ENCODE measurements at places on chromosomes 2 and 18. TPM values are rescaled to one million over a fixed set of nuclear protein-coding genes. Genes with fewer than 3 reads are reported as not detected.

GRCh38 chr18:45854036-45854586 is 28.6 kb downstream of the SIGLEC15 start:
- no peak for DNase-seq

- DNase-seq, result no peak
These were observed 386.6 kb downstream of the NRXN1 start for GRCh38 chr2:50645346-50645745.

DNA sequence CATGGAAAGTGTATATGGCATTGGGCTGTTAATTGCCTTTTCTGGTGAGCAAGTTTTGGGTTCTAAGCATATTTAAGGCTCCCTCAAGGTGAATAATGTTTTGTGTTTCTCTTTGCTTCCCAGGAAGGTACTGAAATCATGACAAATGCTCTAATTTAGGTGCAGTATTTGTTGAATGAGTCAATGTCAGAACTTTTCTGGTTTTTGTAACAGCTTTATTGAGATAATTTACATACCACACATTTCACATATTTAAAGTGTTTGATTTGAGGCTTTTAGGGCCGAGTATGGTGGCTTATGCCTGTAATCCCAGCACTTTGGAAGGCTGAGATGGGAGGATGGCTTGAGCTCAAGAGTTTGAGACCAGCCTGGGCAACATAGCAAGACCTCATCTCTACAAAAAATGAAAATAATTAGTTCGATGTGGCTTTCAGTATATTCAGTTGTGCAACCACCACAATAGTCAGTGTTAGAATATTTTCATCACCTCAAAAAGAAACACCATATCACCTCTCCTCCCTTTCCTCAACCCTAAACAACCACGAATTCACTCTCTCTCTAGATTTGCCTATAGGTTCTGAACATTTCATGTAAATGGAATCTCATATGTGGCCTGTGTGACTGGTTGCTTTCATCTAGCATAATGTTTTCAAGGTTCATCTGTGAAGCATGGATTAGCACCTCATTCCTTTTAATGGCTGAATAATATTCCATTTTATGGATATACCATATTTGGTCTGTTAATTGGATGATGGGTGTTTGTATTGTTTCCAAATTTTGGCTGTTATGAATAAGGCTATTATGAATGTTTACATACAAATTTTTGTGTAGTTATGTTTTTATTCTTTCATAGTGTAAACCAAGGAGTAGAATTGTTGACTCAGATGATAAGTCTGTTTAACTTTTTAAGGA is 54.9 kb downstream of the MGAT5 start:
- no peak for DNase-seq

- peak; percentile 29 for DNase-seq
These were observed 87.8 kb downstream of the KCTD1 start for GRCh38 chr18:26460449-26461091.

DNA sequence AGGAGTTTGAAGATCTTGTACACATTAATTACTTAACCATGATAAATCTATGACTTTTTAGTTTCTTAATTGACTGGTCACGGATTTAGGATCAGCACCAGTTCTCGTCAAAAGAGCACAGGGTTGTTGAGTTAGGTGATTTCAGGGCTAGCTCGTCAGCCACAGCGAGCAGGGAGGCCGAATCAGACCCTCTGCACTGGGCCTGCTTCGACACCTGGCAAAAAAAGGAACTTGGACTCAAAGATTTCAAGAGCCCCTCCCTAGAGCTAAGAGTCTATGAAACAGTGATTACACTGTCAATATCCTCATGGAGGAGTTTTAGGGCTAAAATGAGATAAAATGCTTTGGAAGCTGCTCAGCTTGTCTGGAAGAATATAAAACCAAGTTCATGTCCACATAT is 4.6 kb upstream of the SERTAD2 start:
- no peak for DNase-seq

DNA sequence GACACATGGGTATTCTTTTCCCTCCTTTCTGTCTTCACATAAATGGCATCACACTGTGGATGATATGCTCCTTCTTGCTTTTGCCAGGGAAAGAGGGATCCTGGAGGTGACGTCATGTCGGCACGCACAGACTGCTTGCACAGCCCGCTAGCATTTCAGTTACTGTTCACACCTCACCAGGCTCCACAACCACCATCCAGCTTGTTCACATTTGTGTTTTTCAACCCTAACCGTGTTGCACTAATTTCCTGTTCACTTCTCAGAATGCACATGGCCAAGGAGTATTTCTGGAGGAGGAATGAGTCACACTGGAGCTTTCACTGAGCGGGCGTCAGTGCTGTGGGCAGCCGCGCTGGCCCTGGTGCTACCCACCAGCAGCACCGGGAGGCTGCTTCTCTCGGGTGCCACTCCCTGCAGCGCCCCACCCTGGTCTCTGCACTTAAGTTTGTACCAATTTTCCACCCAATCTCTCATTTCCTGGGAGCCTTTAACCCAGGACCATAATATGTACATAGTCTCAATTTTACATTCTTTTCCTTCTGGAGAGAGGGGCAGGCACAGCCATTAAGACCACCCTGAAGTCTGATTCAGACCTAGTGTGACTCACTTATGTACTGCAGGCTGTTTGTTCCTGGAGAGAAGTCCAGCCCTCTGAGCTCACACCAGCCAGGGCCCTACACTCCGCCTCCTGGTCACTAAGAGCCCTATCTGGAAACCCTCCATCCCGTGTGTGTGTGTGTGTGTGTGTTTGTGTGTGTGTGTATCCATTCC is 65.1 kb downstream of the MBP start:
- peak; percentile 78 for DNase-seq

DNA sequence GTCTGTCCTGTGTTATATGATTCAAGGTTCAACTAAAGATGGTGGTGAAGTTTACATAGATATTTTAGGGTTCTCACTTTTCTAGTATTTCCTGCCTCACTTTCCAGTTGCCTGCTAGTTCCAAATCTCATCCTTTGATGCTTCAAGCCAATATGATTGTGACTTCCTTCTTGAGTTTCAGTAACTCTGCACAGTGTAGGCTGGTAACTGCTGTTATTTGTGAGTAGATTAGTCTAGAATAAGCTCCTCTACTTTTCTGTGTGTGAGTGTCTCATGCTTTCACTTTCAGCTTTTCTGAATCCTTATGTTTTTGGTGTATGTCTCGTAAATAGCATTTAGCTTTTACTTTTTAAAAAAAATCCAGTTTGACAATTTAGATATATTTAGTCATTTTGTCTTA is 42.6 kb downstream of the GALNT1 start:
- DNase-seq, result no peak

DNA sequence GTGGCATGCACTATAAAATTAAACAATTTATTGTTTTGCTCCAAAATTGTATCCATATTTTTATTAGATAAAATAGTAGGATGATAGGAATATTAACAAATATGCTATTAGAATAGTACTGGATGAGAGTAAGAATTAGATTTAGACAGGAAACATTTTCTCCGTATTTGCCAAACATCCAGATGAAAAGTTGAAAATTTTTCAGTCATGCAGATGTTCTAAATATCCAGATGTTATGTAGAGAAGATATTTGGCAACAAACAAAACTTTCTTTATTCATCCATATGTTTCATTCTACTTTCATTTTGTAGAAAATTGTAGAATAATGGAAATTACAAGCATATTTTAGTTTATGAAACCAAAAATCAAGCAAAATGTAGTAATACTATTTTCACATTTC is 45.2 kb upstream of the NEUROD1 start:
- DNase-seq, result no peak

DNA sequence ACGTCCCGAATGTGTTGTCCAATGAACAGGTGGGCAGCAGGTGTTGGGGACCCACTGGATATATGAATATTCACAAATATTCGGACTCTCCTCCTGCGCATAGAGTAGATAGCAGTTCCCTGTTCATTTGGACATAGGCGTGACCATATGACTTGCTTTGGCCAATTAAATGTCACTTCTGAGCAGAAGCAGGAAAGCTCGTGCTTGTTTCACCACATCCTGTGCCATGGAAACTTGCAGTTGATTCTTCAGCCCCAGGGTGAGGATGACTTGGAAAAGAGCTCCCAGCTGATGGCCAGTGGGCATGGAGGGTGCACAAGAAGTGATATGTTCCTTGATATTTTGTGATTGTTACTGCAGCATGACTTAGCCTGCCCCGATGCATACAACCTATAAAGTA is 52.6 kb downstream of the PTPRM start:
- no peak for DNase-seq

DNA sequence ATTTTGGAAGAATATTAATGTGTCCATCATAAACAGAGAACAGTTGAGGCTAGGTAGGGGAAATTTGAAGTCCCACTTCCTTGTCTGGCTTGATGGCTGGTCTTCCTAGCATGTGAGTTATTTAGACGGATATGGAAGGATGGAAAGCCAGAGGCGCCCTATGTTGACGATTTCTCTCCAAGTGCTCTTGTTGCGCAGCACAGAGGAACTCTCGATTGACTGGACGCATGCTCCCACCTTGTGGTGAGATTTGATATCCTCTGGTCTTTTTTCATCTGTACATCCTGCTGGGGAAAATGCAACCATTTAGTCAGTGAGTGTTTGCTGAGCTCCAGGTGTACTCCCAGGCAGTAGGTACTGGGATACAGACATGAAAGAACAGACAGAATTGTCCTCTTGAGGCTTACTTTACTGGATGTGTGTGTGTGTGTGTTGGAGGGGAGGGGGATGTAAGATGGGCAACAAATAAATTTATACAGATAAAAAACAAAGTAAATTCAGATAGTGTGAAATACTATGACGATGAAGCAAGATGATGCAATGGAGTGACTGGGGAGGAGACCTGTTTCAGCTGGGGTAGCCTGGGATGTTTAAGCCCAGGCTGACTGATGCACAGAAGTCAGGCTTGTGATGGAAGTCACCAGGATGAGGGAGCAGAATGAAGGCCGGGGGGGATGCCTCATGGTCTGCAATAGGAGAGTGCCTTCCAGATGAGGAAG is 137.2 kb downstream of the TRIM43 start:
- peak; percentile 37 for DNase-seq

GRCh38 chr2:241070361-241070760 is 31.7 kb downstream of the MTERF4 start:
- DNase-seq, result no peak

The CHRNA1 gene
- 0.11 TPM for total RNA-seq

The TTR gene
- total RNA-seq, result not detected

The KLHL41 gene
- 0.28 TPM for total RNA-seq

The IL37 gene
- total RNA-seq, result not detected

The FZD7 gene
- total RNA-seq, result 0.35 TPM

The NR4A2 gene
- 0.11 TPM for total RNA-seq

The DYNAP gene
- total RNA-seq, result not detected

All from pulmonary artery endothelial cell (primary cell).